Heart left ventricle (tissue), 16 donors: ENCODE measurements at places on chromosomes 12 and 14. TPM values are rescaled to one million over a fixed set of nuclear protein-coding genes. Genes with fewer than 3 reads are reported as not detected.

GRCh38 chr12:91885851-91886731, 259.6 kb downstream of the BTG1 start:
- DNase-seq, result no peak

- no peak for DNase-seq
Measured at GRCh38 chr12:87140262-87140661, 884.1 kb upstream of the MGAT4C start.

TUNAR gene
- not detected for polyA plus RNA-seq

- DNase-seq, result no peak
Measured at GRCh38 chr12:83015390-83016217, 328.9 kb downstream of the TMTC2 start.

DNA sequence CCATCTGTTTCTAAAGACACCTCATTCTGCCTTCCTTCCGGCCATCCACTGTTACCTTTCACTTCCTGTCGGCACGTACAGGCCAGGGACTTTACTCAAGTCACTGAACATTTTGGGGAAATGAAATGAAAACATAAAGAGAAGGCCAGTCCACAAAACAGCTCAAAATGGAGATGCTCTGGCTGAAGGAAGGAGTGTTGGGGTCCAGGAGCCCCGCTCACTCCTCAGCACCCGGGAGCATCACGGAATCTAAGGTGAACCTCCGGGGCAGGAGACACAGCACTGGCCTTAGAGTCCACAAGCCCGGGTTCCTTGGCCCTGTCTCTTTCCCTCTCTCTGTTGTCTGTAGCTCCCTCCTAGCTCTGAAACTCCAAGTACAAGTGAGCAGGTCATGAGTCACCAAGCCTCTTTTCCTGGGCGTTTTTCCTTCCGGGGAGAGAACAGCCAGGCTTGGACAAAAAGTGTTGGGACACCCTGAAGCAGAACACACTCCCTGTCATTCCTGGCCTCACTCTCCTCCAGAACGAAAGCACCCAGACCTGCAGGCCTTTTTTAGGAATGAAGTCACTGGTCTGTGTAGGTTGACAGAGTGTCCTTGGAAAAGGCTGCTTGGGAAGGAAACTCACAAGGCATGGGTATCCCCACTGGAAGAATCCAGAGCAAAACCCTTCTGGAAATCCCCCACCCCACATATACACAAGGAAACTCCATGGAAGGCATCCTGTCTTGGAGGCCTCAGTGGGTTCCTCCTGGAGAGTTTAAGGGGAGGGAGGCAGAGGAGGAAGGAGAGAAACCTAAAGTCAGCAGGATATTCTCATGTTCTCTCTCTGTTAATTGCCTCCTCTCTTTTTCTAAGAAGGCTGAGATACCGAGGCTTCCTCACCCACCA, 245.3 kb downstream of the ZFP36L1 start:
- peak; percentile 67 for DNase-seq

GRCh38 chr14:105374389-105374788, 23.9 kb upstream of the TEX22 start:
- no peak for DNase-seq

DNA sequence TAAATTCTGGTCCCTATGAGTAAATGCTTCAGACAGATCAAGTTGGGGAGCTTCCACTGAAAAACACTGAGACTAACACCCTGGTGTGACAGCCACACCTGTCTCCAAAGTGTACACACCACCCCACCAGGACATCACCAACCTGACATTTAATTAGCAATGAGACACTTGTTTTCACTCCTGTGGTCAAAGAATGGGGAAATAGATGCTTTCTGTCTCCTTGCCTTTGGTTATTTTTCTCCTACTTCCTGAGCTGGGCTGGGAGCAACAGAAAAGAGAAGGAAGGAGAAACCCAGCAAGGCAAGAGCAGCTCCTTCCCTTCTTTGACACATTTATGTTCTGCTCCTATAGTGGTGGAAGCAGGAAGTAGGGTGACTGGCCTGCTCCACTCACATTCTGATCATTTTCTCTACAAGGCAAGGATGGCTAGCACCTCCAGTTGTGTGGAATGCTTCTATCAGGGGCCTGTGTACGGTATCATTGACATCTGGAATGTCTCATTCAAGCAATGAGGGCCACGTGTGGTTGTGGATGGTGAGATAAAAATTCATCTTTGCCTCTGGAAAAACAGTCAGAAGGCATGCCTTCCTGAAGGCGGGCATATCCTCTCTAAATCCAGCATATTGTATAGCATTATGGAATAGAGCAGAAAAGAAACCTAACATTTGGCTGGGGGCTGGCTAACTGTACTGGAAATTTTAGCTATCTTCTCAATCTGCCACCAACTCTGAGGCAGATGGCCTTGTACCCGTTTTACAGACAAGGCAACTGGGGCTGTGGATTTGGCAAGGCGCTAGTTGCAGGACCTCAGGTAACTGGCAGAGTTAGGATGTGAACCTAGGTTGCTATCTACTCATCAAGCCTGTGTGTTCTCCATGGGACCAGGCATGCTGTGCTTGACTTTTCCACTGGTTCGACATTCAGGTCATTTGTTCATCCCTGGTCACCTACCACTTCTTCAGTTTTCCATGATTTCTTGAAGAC, 24.8 kb upstream of the LGALS3 start:
- DNase-seq, result no peak

GRCh38 chr14:57928732-57929131, 62.8 kb upstream of the SLC35F4 start:
- DNase-seq, result no peak

DNA sequence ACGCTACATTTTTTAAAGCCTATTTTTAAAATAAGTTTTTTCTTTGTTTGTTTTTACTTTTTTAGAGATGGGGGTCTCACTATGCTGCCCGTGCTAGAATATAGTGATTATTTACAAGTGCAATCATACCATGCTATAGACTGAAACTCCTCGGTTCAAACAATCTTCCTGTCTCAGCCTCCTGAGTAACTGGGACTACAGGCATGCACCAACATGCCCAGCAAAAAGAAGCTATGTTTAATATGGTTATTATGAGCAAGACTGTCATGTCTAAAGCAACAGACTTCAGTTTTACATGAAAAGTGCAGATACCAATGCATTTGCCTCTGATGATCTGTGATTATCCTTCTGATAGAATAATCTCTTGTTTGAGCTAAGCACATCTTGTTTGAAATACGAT, 45.6 kb upstream of the SGPP1 start:
- DNase-seq, result no peak

GRCh38 chr14:91078095-91078737, 17.8 kb upstream of the RPS6KA5 start:
- no peak for DNase-seq

TMPRSS12 gene
- polyA plus RNA-seq, result not detected

- no peak for DNase-seq
Measured at GRCh38 chr12:123263196-123263817, 8.3 kb downstream of the CDK2AP1 start.

DNA sequence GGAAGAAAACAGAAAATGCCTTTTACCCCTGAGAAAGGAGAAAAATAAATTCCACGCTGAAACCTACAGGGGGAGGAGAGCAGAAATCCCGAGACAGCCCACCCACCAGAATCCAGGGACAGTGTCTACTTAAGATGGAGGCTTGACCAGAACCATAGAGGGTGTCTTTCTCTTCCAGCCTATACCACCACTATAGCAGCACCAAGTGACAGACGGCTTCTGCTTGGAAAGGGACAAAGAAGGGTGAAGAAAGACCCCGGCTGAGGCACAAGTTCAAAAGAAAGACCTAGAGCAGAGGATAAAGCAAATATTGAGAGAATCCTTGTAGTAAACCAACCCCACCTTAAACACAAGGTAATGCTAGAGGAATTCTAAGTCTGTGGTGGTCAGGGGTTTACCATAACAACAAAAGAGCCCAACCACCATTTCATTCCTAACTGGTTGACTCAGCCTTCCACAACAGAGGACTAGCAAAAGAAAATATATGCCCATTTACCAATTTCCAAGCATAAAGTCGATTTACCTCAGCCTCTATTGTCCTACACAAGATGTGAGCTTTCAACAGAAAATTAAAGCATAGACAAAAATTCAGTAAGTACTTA, 105.3 kb upstream of the FOXG1 start:
- DNase-seq, result no peak

PPP1R36 gene
- polyA plus RNA-seq, result 0.11 TPM

KLHL33 gene
- 0.25 TPM for polyA plus RNA-seq

DNA sequence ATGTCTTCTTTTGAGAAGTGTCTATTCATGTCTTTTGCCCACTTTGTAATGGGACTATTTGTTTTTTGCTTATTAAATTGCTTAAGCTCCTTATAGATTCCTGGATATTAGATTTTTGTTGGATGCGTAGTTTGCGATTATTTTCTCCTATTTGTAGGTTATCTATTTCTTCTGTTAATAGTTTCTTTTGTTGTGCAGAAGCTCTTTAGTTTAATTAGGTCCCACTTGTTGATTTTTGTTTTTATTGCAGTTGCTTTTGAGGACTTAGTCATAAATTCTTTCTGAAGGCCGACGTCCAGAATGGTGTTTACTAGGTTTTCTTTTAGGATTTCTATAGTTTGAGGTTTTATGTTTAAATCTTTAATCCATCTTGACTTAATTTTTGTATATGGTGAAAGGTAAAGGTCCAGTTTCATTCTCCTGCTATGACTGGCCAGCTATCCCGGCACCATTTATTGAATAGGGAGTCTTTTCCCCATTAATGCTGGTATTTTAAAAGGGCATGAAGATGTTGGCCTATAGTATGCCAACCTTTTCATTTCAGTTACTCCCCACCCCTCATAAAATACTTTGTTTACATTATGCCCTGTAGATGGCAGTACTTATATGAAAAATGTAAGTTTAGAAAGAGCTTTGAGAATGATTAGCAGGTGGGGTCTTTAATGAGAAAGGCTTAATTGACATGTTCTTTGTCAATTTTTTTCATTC, 62.9 kb upstream of the PSMA6 start:
- DNase-seq, result no peak

CMTM5 gene
- 1.8 TPM for polyA plus RNA-seq

DNA sequence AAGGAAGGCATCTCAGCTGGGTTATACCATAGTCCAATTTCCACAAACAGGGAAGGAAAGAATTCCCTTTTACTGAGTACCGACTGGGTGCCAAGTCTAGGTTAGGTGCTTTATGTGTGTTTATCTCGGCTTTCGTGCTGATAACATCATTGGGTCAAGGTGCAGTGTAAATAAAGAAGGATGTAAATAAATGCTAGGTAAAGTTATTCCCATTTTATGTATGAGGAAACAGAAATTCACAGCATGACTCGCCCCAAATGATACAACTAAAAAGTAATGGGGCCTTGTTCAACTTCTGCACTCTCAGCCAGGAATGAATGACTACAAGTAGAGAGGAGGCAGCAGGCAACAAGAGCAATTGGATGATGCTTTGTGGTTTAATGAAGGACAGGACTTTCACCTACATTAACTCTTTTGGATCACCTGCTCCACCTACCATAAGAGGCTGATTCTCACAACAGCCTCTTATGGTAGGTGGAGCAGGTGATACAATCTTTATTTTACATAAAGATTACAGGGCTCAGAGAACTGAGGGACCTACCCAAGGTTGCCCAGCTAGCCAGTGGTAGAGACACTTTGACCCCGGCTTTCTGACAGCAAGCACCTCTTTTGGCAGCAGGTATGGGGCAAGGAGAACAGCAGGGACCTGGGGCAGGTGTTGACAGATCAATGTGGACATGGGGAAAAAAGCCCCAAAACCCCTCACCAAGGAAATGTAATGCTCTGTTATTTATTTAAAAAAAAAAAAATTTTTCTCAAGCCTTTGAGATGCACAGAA, 213.4 kb upstream of the NUDT4 start:
- no peak for DNase-seq

DENND5B gene
- 8.2 TPM for polyA plus RNA-seq

DNA sequence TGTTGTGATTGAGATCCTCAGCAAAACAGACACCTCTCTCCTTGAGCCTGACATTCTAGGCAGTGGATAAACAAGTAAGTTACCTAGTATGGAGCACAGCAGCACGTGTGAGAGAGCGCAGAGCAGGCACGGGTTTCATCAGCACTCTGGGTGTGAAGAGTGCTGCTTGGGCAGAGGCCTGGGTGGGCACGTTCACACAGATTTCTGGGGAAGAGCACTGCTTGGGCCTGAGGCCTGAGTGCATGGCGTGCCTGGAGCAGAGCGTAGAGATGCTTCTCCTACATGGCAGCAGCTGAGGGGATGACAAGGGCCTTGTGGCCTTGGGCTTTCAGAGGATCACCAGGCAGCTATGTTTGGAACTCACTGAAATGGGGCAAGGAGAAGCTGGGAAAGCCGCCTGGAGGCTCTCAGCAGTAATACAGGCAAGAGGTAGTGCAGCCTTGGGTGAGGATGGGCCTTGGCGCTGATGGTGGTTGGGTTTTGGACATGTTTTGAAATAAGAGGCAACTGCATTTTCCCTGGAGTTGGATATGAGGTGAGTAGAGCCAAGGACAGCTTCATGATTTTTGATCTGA, 17.6 kb downstream of the CKB start:
- no peak for DNase-seq
